ENCODE measurements at places on chromosomes 2 and 18.

GRCh38 chr2:21770787-21771186 lies 647.0 kb downstream of the TDRD15 start:
- no peak for DNase-seq

- DNase-seq: no peak
These were observed 83.6 kb upstream of the ITGB6 start for GRCh38 chr2:160283675-160284074.

DNA sequence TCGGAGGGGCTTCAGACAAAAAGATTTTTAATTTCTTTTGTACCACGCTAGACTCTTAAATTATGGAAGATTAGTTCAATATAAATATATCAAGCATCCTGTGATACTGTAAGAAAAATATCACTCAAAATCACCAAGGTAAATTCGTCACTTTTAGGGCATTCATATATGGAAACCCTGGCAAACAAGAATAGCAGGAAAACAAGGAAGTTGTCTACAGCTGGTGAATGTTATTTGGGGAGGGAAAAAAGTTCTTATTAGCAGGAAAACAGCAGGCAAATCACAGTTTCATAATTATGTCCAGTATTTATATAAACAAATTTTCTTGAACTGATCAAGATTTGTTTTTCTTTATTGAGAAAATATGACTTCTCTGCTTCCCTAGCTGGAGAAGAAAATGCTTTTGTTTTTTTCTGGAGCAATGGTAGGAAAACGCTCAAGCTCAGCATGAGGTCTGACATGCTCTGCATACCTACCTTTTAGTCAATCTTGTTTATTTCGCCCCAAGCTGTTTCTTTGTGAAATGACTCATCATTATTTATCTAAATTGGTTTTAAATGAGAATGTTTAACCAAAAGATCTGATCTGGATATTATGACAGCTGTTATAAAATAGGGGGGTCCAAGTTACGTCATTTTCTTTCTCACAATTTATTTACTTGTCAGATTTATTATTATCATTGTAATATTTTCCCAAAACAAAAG lies 14.7 kb downstream of the LINC00305 start:
- no peak for DNase-seq

DNA sequence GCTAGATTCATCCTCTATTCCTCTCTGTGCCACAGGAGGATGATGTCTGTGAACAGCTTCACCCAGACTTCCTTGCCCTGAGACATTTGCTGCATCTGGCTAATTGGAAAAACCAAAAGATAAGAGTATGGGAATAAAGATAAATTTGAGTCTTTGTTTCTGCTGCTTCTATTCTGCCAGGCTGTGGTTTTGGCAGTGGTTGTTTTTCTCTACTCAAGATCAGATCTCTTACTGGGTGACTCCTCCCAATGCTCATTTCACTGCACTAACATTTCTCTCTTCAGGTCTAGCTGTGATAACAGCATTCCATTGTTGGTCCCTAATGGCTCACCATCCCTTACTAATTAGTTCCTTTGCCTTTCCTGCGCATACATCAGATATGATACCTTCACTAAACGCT lies 89.5 kb downstream of the CALCRL start:
- DNase-seq: no peak

DNA sequence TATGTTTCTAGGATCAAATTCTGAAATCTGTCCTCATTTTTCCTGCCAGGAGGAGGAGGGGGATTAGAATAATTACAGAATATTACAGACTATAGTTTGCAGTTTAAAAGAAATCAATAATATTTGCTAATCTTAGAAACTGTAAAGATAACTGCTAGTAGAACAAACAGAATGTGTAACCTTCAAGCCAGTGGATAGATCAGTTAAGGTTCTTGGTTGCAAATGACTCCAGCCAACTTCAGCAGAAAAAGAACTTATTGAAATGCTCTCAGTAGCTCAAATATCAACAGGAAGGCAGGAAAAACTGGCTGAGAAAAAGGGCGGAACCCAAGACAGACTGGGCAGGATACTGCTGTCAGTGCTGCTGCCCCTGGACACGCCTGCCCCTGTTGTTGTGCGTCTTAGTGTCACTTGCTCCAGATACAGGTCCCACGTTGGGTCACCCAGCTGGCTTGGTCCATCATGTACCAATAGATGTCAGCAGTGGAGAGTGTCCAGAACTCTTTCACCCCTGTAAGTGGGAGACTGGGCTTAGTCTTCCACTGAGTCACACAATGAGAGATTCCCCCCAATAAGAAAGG lies 10.2 kb downstream of the NMUR1 start:
- no peak for DNase-seq

- DNase-seq: peak; percentile 64
These were observed 571 bp downstream of the YWHAQ start for GRCh38 chr2:9630117-9630735.
